Fibroblast of skin of left quadriceps (primary cell): ENCODE measurements at places on chromosomes 2 and 18.

- DNase-seq, result no peak
Measured at GRCh38 chr2:84640411-84640810, 124.1 kb downstream of the DNAH6 start.

- no peak for DNase-seq
Measured at GRCh38 chr18:9130806-9131205, 5.8 kb upstream of the ANKRD12 start.

DNA sequence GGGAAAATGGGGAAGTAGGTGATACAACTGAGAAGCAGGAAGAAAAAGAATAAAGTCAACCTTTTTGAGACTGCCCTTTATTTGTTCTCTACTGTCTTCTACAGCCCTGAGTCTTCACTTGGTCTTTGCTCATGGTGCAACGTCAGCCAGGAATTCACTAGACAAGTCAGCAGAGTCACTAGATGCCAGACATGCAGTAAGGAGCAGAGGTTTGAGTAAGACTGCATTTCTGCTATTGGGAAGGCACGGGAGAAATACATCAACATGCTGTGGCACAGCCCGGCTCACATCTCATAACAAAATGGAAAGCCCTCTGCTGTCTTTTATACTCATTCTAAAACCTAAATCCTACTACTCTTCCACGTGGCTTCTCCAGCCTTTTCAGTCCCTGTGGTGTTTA, 67.1 kb downstream of the PRELID3A start:
- no peak for DNase-seq

GRCh38 chr2:227853204-227853629, 18.2 kb upstream of the DAW1 start:
- peak; percentile 44 for DNase-seq

DNA sequence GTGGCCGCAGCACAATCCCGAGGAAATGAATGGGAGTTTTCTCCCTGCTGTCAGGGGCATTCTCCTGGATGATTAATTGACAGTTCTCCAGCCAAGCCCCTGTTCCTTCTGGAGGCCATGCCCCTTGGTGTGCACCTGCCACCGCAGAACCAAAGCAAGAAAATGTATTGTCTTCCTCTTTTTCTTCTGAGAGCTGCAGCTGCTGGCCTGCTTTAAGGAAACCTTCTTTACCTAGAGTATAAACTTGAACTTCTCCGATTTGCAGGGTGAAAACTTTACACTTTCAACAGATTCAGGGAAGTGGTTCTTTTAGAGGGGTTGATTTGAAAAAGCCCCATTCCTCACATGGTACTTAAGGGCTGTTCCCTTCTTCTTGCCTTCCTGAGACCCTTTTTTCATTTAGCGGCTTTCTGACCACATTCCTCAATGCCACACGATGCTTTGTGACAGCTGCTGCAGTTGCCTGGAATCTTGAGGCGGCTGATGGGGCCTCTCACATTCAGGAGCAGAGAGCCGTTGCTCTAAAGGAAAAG, 402.8 kb downstream of the TXNL1 start:
- DNase-seq, result no peak

GRCh38 chr2:39218391-39218790, 25.4 kb downstream of the CDKL4 start:
- no peak for DNase-seq

- DNase-seq, result no peak
Measured at GRCh38 chr2:39266139-39266805, 22.5 kb upstream of the CDKL4 start.

DNA sequence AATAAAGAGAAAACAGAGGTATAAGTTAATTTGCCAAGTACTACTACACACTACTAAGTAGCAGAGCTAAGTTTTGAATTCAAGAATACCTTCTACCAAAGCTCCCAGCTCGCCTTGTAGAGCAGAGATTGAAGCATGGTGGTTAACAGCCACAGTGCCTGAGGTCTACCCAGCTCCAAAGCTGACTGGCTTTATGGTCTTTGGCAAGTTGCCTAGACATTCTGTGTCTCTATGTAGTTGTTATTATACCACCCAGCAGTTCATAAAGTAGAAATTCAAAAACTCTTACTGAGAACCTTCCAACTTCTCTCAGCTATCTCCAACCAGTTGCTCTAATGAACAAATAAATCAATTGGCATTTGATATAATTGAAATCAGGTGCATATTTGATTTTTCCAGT, 87.8 kb downstream of the PDE11A start:
- DNase-seq, result no peak

- DNase-seq, result no peak
Measured at GRCh38 chr18:13285874-13286273, 67.3 kb downstream of the LDLRAD4 start.

GRCh38 chr2:233820774-233821105, 33.6 kb downstream of the HJURP start:
- no peak for DNase-seq

DNA sequence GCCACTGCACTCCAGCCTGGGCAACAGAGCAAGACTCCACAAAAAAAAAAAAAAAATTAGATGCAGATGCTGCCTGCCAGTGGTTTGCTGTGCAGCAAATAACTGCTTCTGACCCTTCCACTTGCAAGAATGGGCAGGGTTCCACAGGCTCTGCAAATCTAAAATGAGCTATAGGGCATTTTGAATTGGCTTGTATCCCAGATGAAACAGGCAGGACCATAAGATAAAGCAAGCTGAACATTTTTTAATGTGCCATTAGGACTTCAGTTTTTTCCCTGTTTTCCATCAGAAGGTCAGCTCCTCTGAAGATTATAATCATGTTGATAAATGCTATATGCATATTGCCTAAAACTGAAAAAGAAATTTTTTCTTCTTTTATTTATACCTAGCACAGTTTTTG, 15.7 kb upstream of the FZD7 start:
- no peak for DNase-seq

- DNase-seq, result no peak
Measured at GRCh38 chr2:203035879-203036470, 21.3 kb downstream of the NBEAL1 start.

- DNase-seq, result no peak
Measured at GRCh38 chr2:185145316-185146121, 547.2 kb downstream of the ZNF804A start.

DNA sequence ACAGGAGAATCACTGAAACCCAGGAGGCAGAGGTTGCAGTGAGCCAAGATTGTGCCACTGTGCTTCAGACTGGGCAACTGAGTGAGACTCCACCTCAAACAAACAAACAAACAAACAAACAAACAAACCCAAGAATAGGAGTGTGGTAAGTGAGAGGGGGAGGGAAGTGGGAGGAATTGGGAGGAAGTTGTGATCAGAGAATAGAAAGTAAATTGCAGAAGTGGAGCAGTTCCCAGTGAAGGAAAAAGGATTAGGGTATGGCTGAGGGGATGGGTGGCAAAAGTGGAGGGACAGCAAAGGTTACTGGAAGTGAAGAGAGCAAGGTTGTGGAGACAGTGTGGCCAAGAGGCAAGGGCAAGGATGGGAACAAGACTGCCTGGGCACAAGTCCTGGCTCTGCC, 41.1 kb upstream of the C1GALT1C1L start:
- DNase-seq, result no peak

- DNase-seq, result no peak
Measured at GRCh38 chr2:3641181-3641580, 16.8 kb upstream of the ALLC start.

- DNase-seq, result peak; percentile 12
Measured at GRCh38 chr2:64454386-64455332, 697 bp downstream of the LGALSL start.

DNA sequence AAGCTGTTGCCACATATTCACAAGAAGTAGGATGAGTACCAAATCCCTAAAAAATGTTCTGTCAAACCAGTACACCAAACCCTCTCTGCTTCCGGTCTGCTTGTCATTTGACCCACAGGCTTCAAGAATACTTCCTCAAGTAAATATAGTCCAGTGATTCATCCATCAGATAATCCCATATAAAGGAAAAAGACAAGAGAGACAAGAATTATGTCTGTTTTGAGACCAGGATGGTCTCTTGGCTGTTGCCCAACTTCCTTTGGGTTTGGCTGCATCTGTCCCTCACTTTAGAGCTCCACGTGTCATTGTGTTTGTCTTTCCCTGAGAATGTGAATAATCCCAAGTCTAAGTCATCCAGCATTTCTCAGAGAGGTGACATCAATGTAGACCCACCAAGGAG, 91.5 kb upstream of the NRP2 start:
- DNase-seq, result peak; percentile 69

DNA sequence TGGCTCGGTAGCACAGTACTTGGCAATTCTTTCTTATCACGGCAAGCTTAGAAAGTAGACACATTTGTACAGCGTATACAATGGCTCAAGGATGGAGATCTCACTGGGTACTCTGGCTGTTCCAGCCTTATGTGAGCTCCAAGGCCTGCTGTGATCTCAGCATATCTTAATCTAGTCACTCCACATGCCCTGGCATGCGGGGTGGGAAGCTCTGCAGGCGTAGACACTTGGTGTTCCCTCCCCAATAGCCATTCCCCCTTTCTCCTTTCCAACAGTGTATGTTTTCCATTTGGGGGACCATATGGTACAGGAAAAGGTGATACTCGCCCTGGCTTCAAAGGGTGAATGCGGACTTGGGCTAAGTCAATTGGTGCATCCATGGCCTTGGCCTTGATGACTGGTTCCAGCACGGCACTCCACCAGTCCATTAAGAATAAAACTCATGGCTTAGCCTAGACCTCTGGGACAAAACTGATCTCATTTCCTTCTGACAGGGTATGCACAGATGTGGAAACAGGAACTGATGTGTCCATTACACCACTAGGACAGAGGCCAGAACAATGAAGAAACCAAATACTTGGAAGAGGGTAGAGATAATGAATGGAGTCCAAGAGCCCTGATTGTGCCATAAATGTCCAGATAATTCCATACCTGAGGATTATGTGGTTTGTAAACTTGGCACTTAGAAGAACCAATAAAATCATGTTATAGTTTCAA, 28.4 kb downstream of the TGIF1 start:
- DNase-seq, result no peak

DNA sequence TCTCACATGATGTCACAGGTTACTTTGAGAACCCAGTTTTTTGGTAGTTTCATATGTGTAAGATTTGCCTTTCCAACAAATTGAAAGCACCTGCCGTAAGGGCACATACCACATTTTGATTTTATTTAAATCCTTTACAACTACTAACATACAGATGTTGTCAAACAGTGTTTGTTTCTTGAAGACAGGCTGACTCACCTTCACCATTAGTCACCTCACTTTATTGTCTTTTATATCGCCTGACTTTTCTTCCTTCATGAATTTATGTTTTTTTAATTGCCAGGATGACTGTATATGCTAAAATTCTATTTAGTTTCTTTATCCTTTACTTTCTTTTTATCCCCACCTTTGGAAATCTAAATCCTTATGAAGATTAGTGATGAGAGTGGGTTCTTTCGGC, 886.7 kb downstream of the SUCLG1 start:
- no peak for DNase-seq

DNA sequence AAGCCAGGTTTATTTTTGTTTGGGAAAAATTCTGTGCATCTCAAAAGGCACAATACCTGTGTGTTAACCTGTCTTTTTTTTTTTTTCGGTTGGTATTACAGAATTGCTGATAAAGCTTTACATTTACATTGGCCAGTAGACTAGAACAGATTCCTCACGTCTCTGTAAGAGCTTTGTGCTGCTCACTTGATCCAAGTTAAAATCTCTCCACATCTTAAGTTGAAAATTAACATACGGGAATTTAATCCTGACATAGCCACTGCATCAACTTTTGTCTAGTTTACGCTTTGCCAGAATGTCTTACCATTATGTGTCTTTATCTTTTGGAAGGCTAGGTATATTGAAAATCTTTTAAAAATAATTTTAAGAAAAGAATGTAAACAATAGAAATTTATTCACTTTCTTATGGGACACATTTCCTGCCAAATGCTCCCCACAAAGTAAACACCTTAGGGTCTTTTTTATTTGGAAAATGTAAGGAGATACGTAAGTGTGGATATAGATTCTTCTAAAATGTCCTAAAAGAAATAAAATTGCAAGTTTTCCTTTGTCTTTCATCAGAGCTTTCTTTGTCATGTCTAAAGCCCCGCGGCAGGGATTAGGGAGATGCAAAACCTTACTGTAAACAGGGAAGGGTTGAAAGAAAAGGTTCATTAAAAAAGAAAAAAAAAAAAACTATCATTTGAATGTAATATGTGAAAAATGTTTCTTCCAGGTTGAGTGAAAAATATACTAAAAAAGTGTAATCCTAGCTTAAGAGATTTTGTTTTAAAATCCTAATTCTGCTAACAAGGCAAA, 912.8 kb downstream of the NRXN1 start:
- no peak for DNase-seq

DNA sequence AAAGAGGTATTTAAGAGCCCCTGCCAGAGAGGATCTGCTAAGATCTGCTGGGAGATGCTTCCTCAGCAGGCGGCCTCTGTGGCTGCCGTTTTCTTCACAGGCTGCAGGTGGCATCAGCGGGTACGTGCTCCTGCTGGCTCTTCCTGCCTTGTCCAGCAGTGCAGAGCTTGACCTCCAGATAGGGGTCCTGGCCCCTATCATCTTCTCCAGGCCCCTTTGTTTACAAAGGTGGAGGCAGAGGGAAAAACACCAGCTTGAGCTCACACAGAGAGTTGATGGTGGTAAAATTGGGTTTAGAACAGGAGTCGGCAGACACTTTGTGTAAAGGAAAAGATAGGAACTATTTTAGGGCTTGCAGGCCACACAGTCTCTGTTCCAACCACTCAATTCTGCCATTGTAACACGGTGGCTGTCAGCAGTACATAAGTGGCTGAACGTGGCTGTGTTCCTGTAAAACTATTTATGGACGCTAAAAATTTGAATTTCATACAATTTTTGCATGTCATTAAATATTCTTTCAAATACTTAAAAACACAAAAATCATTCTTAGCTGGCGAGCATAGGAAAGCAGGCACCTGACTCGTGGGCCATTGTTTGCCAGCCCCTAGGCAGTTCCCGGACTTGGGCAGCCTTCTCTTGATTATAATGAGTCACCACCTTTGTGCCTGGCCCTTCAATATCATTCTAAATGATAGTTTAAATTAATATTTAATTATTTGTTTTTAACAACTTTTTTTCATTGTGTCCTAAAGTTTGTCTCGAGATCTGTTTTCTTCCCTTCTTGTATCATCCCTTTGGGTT, 98.2 kb upstream of the B3GNT7 start:
- peak; percentile 10 for DNase-seq

GRCh38 chr2:220847589-220847988, 724.5 kb downstream of the EPHA4 start:
- DNase-seq, result peak; percentile 64

- DNase-seq, result no peak
Measured at GRCh38 chr2:47129191-47129706, 25.9 kb downstream of the STPG4 start.

GRCh38 chr2:181362561-181362960, 94.6 kb upstream of the ITGA4 start:
- DNase-seq, result no peak

- no peak for DNase-seq
Measured at GRCh38 chr2:30400151-30400954, 46.7 kb upstream of the LCLAT1 start.
